Esophagus squamous epithelium (tissue), 5 donors: ENCODE measurements at places on chromosomes 11 and 22. TPM values are rescaled to one million over a fixed set of nuclear protein-coding genes. Genes with fewer than 3 reads are reported as not detected.

Gene LRRC4C
- not detected for total RNA-seq

Gene ADM
- 62.6 TPM for total RNA-seq

Gene OR52B2
- not detected for total RNA-seq

Gene KRTAP5-2
- not detected for total RNA-seq

Gene MS4A12
- total RNA-seq = not detected

Gene ALKBH3
- total RNA-seq = 25.6 TPM

Gene ART5
- total RNA-seq = 0.76 TPM

Gene KRTAP5-9
- total RNA-seq = not detected

Gene MUC6
- total RNA-seq = not detected

GRCh38 chr11:37858398-37858797, 1260.4 kb upstream of the RAG2 start:
- DNase-seq = no peak

GRCh38 chr11:69157156-69157821, 1.6 kb downstream of the SMIM38 start:
- DNase-seq = no peak

- DNase-seq = no peak
Measured at GRCh38 chr22:47628477-47629272, 866.2 kb downstream of the TBC1D22A start.

DNA sequence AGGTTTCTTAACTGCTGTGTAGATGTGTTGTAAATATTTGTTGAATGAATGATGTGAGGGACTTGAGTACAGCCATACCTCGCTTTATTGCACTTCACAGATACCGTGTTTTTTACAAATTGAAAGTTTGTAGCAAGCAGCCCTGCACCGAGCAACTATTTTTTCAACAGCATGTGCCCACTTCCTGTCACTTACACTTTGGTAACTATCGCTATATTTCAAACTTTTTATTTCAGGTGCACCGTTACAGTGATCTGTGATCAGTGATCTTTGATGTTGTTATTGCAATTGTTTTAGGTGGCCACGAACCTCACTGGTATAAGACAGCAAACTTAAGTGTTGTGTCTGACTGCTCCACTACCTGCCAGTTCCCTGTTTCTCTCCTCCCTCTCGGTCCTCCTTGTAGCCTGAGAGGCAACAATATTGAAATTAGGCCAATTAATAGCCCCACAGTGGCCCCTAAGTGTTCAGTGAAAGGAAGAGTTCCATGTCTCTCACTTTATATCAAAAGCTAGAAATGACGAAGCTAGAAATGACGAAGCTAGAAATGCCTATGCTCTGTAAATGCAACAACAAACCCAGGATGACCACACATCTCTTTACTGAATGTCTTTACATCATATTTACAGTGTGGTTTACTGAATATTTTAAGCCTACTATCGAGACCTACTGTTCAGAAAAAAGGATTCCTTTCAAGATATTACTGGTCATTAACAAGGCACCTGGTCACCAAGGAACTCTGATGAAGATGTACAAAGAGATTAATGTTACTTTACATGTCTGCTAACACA, 1.0 kb downstream of the SFI1 start:
- DNase-seq = no peak

GRCh38 chr22:30568137-30568805, 6.2 kb downstream of the GAL3ST1 start:
- no peak for DNase-seq

DNA sequence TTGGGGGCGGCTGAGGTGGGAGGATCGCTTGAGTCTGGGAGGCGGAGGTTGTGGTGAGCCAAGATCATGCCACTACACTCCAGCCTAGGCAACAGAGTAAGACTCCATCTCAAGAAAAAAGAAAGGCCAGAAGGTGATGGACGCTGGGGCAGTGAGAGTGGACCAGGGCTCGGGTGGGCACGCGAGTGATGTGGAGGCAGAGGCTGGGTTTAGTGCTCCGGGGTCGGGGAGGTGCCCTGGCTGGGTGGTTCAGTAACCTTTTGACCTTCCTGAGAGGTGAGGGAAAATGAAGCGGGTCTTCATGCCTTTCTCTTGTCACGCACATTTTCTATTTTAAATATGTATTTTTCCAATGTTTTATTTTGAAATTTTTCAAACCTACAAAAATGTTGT, 45.1 kb downstream of the ST14 start:
- DNase-seq = no peak

DNA sequence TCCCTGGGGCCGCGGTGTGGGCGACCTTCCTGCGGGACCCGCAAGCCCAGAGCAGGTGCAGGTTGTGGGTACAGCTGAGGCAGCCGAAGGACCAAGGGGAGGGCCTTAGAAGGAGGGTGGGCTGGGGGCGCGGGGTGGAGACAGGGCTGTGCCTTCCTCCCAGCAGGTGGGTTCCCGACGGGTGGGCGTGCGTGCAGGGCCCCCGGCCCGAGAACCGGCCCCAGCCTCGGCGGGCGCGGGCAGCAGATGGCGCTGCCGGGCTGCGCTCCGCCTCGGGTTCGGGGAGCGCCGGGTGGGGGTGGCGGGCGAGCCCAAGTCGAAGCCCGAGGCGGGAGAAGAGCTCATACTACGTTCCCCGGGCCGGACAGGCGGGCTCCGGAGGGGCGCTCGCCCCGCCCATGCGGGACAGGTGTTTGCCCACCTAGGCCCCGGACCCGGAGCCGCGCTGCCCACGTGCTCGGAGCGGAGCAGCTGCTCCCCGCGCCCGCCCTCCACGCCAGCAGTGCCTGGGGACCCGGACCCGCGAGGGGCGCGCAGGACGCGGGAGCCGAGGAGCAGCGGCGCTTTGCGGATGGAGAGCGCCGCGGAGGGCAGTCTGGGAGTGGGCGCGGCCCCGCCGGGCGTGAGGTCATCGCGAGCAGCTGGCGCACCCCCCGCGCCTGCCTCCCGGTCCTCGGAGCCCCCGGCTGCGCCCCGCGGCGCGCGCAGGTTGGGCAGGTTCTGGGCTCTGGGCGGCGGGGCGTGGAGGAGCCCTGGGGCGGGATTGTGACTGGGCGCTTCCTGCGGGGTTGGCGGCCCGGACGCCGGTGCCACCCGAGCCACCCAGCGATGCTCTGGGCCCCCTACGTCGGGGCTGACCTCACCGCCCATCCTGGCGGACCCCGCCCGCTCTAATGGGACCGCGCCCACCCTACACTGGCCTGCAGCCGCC, 25.3 kb downstream of the DUSP8 start:
- DNase-seq = no peak

- DNase-seq = no peak
Measured at GRCh38 chr11:72764503-72764902, 12.3 kb upstream of the ARAP1 start.

DNA sequence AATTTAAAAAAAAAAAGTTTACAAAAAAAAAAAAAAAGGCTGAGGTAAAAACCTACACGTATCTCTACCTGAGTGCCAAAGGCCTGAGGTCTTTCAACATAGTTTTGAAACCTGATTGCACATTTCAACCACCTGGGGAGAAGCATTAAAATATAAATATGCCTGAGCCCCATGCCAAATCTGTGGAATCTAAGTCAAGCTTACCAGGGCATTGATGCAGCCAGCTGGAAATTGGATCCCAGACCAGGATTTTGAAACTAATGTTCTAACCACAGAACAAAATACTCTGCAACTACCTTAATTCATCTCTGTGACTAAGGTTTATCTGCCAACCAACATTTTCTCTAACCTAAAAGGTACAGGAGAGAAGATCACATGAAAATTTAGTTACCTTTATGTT, 38.8 kb upstream of the CHRNA10 start:
- no peak for DNase-seq

- no peak for DNase-seq
Measured at GRCh38 chr11:65491614-65492386, 7.0 kb upstream of the MALAT1 start.

GRCh38 chr11:22922672-22923071, 62.4 kb upstream of the CCDC179 start:
- no peak for DNase-seq

- DNase-seq = no peak
Measured at GRCh38 chr22:41343717-41344116, 38.0 kb upstream of the TEF start.

- no peak for DNase-seq
Measured at GRCh38 chr11:20536365-20536764, 63.0 kb upstream of the SLC6A5 start.

DNA sequence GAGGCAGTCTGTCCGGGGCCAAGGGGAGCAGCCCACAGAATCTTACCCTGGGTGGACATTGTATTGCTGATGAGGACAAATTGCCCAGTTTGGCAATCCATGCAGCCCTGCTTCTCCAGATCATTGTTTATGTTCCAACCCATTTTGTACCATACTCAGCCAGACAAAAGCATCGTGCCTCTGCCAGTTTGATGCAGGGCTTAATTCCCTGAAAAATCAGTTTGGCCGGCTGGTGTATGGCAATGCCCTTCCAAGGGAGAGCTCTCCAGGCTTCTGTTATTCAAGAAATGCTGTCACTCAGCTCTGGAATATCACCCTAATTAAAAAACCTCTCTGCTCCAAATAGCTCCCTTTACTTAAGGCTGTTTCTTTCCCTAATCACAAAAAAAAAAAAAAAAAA, 697.7 kb downstream of the TBC1D22A start:
- DNase-seq = no peak

DNA sequence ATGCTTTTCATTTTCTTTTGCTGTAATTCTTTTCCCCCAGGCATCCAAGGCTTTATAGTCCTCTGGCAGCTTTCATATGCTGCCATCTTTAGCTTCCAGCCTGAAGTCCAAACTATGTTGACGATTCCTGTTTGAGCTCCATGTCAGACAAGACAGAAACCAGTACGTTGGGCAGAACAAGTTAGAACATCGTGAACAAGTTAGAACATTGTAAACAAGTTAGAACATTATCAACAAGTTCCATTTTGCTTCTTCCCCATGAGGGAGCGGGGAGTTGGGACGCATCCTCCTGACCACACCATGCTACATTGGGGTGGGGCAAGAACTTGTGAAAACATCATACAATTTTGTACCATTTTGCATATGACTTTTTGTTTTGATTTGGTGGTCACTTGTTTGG, 23.9 kb downstream of the GLB1L2 start:
- DNase-seq = no peak

GRCh38 chr11:44011797-44012196, 36.0 kb upstream of the ACCSL start:
- no peak for DNase-seq

DNA sequence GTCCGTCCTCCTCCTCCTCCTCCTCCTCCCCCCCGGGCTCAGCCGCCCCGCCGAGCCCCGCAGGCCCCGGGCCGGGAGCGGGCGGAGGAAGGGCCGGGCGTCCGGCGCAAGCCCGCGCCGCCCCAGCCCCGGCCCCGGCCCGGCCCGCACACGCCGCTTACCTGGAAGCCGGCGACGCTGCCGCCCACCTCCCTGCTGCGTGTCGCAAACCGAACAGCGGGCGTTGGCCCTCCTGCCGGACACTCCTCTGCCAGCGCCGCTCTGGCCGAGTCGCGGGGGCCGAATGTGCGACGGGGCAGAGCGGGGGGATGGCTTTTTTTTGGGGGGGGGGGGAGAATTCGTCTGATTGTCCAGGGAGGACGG, 1.1 kb downstream of the IGF2 start:
- DNase-seq = no peak

GRCh38 chr11:72543849-72544542, 109.7 kb upstream of the CLPB start:
- DNase-seq = no peak

- DNase-seq = no peak
Measured at GRCh38 chr11:124415356-124415923, 9.2 kb downstream of the OR8B4 start.

DNA sequence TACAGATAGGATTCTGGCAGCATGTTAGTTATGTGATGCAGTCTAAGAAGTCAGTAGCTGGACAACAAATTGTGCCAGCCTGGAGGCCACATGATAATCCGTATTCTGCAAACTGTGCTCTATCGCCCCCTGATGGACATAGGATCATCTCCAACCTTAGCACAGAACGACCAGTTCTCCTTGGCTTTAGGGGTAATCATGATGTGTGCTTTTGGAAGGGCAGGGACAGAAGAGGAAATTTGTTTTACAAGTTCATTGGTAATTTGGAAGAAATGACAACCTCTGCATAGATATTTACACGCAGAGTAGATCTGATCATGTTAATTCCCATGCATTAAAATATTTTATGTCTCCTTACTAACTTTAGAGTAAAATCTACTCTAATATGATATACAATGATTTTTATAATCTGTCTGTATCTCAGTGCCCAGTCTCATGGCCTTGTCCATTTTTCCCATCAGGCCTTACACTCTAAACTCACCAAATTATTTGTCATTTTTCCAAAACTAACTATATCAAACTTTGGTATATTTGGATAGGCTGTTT, 12.1 kb downstream of the OR10D3 start:
- no peak for DNase-seq

DNA sequence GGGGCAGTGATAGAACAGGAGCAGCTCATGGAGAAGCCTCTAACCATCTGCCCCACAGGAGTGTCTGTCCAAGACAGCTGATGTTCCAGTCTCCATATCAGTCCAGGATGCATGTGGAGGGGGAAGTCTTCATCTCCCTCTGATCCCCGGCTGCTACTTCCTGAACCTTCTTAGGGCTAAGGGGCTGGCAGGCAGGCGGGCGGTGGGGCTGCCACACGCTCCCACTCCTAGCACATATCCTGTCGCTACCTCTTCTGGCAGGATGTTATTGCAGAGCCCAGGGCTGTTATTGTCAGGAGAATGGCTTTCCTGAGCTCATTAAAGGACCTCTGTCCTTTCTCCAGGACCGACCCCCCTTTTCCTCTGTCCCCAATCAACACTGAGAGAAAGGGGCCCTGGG, 25.4 kb downstream of the LRRC55 start:
- DNase-seq = no peak

DNA sequence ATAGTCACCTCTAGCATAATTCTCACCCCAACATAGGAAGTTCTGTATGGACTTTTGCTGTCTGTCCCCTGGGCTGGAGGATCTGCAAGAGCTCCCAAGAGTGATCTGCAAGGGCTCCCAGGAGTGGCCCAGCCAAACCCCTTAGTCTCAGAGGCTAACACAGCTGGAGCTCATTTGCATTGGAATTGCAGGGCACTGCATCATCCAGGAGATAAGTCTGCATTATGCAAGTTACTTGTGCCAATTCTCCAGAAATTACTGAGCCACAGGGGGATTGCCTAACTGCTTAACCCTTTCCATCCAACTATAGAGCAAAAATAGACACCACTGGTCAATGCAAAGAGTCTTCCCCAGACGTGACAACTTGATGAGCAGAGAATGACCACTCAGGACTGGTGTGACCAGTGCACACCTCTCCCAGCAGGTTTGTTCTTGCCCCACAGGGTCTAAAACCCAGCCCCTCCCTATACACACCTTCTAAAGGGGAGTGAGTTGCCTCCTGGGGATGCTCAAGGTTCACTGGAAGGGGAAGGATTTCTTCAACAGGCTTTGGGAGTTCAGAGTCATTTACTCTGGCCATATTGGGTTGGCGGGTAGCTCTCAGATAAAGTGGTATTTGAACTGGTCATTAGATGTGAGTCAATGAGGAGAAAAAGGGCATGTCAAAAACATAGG, 38.4 kb downstream of the POU2AF3 start:
- no peak for DNase-seq

DNA sequence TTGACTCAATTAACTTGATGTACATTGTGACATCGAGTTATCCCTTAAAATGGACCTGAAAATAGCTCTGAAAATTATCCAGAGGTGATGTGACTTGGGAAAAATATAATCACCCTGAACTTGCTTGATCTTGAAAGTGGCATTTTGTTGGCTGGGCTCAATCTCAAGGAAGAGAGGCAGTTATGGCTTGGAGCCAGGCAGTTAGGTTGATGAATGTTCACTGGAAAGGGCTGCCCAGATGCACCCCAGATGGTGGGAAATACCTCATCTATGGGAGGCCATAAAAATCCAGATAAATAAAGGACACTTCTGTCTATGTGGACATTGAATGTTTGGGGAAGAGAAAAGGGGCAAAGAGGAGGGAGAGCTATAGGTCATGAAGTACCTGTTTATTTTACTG, 55.7 kb upstream of the OR5AN1 start:
- no peak for DNase-seq
